ENCODE measurements at places on chromosomes 11 and 22.

- DNase-seq: no peak
Observed at GRCh38 chr22:20672082-20672424, 101.9 kb upstream of the SERPIND1 start.

- no peak for DNase-seq
Observed at GRCh38 chr22:17035246-17035645, 27.2 kb upstream of the GAB4 start.

- no peak for DNase-seq
Observed at GRCh38 chr11:126461096-126461440, 105.6 kb downstream of the ST3GAL4 start.

DNA sequence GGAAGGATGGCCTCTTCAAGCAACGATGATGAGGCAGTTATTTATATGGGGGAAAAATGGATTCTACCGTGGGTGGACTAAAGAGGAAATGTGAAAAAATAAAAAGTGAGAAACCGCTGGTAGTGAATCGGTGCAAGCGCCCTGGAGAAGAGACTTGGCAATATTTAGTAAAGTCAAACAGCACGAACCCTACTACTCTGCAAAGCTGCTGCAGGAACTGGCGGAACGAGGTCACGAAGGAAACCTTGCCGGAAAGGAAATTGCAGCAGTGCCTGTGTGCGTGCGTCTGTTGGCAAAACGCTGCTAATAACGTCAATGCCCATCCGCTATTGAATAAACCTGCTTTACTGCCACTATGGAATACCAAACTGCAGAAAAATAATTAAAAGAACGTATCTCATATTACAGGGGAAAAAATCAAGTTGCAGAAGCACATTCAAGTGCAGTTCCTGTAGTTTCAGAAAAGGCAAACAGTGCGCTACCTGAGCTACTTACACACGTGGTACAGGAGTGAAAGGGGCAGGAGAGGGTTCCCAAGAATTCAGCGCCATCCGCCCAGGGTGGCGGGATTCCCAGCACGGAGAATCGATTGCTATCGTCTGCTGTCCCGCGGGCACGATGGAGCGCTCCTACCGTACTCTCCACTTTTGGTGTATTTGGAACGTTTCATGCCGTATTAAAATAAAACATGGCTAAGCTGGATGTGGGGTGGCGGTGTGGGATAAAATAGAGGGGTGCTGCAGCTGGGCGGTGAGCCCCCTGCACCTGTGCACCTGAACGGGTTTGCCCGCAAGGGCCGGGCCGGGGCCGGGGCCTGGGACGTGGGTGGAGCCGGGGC is 585 bp upstream of the NADSYN1 start:
- DNase-seq: peak; percentile 13

GRCh38 chr11:33324302-33324985 is 67.3 kb downstream of the HIPK3 start:
- DNase-seq: no peak

- DNase-seq: no peak
Observed at GRCh38 chr11:57049749-57050148, 61.0 kb downstream of the OR5AK2 start.

GRCh38 chr11:71286701-71287643 is 34.6 kb upstream of the SHANK2 start:
- no peak for DNase-seq

GRCh38 chr11:46692450-46692849 is 8.0 kb downstream of the ARHGAP1 start:
- no peak for DNase-seq

GRCh38 chr11:10653946-10654810 is 39.4 kb downstream of the IRAG1 start:
- DNase-seq: no peak

GRCh38 chr22:18110194-18110953 is at the start of gene TUBA8:
Gene TUBA8 (plus strand): TSS chr22:18110809. CDS start chr22:18110866, 57 bp downstream.
- DNase-seq: peak; percentile 29

Data from stimulated activated CD4-positive, alpha-beta T cell treated with anti-CD3 and anti-CD28 coated beads, Interleukin-15, amount 100 ng/mL, for 1 hour (primary cell).